ENCODE measurements at places on chromosomes 1 and 21.
A peak's percentile ranks its signal among the peaks of the same experiment; 100 is the strongest.

DNA sequence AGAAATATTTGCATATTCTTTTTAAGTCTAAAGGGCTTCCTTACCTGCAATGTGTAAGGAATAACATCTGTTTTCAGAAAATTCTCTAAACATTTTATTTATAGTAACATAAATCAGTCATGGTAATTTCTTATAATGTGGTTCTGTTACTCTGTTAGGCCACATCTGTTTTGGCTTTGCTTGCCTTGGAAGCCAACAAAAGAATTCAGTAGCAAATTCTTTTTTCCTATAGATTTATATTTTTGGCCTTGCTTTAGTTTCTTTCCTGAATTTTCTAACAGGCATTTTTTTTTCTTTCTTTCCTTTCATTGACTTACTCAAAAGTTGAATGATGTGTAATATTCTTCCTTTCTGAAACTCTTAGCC is 72.2 kb downstream of the OSBPL9 start:
- DNase-seq = no peak

- no peak for DNase-seq
These were observed 56.5 kb upstream of the SELENON start for GRCh38 chr1:25743164-25744139.

DNA sequence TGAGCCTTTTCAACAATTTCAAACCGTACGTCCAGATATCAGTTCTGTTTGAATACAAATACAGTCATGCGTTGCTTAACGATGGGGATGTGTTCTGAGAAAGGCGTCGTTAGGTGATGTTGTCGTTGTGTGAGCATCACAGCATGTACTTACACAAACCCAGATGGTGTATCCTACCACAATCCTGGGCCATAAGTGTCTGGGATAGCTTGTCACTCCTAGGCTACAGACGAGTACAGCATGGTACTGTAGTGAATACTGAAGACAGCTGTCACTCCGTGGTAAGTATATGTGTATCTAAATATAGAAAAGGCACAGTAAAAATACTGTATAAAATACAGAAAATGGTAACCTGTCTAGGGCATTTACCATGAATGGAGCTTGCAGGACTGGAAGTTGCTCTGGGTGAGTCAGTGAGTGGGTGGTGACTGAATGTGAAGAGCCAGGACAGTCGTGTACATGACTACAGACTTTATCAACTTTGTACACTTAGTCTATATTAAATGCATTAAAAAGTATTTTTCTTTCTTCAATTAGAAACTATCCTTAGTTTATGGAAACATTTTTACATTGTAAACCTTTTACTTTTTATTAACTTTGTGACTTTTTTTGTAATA is 10.5 kb upstream of the OR2W3 start:
- no peak for DNase-seq

GRCh38 chr1:16014509-16015482 is 3.0 kb downstream of the HSPB7 start:
- no peak for DNase-seq

DNA sequence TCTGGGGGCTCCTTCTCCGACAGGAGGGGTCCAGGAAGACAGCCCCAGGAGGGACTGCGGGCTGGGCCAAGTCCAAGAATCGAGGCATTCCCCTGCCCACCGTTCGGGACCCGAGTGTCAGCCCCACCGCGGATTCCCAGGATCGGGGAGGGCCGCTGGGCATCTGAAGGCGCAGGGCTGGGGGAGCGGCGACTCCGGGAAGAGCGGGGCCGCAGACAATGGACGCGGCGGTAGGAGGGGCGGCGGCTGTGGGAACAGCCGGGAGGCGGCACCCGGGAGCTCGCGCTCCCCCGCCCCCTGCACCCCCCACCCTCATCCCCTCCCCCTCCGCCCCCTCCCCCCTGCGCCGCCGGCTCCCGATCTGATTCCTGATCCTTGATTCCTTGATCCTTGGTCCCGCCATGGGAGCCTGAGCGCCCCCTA is at the start of gene VANGL2:
VANGL2 (plus strand) TSS at position 342 of the 423 bp plus-strand sequence. CDS start 15,274 bp downstream, outside the sequence.
- no peak for DNase-seq

DNA sequence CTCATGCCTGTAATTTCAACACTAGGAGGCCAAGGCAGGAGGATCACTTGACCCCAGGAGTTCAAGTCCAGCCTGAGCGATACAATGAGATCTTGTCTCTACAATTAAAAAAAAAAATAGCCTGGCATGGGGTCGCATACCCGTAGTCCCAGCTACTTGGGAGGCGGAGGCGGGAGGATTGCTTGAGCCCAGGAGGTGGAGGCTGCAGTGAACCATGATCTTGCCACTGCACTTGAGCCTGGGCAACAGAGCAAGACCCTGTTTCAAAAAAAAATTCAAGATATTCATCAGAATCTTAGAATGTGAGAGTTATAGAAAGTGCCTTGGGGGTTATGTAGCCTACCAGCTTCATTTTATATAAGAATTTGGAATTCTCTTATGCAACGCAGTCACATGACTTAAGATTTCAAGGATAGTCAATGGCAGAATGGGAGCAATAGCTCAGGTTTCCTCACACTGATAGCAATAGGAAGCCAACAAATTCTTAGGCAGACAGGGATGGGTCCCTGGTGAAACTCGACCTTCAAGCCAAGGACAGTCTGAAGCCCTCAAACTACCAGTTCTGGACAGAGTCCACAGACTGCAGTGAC is 462.5 kb downstream of the SETD4 start:
- DNase-seq = no peak

GRCh38 chr1:97364086-97364485 is 556.7 kb downstream of the DPYD start:
- no peak for DNase-seq

DNA sequence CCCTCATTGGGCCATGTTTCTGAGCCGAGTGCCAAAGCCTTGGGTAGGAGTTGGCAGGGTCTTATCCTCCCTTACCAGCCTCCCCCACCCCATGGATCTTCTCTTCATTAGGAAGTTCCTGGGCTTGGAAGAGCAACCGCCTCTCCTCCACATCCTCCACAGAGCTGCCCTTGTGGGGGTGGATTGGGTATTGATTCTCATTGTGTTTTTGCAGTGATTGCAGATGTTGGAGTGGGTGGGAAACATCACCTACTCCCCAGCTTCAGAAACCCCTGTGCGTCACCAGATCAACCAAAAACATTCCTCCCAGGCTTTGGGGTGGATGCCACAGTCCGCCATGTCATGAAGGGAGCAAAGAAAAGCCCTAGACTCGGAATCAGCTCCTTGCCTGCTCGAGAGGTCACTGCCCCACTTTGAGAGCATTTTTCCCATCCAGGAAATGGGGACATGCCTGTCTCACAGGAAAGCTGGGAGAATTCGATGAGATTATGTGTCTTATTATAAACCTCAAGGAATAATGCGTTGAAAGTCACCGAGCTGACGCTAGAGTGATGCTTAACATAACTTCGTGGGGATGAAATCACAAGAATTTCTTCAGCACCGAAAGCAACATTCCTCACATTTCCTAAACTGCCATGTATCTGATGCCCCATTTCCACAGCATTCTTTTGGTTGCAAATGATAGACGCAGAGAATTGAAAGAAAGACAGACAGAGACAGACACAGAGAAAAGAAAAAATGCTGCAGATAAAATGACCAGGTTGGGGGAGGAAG is 44.7 kb upstream of the ZBTB40 start:
- DNase-seq = no peak

DNA sequence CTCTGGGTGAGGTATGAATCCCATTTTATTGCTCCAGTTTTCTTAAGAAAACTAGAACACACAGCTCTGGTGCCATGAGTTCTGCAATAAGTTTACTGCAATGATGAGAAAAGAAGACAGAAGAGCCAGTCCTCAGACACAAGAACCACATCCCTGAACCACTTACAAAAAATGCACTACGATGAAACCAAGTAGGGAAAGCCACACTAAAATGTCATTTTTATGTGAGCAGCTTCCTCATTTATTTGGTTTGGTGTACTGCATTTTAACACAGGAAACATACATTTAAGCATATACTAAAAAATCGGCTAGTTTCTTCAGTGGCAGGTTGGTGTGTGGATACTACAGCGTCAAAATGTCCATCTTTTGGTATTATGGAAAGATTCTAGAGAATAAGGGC is 95.9 kb downstream of the PTPN14 start:
- no peak for DNase-seq

DNA sequence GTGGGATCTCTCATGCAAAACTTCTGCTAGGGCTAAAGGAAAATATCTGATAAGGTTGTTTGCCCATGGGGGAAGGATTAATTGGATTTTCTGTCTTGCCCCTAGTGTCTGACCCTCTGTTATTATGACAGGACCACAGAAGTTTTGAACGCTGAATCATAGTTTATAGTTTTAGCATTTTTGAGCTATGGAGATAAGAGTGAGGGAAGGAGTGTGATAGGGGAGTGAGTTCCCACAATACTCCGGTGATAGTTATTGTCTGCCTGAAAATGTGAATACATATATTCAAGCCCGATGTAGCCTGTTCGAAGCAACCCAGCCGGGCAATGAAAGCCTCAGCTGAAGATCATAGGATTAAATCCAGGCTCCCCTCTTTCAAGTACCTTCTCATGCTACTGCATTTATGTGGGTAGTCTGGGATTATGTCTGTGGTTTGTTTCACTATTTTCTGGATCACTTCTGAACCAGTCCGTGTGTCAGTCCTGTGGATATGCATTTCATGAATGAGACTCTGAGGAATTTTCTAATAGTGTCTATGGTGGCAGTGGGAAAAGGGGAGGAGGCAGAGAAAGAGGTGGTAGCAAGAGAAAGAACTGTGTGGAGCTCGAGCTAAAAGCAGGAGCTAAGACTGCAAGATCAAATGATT is 258.7 kb downstream of the DISC1 start:
- DNase-seq = peak; percentile 71

GRCh38 chr1:109807822-109808680 is 44.3 kb upstream of the EPS8L3 start:
- peak; percentile 82 for DNase-seq

All from HS-27A (cell line).